ENCODE measurements at places on chromosomes 2 and 18. TPM values are rescaled to one million over a fixed set of nuclear protein-coding genes. Genes with fewer than 3 reads are reported as not detected.
A peak's percentile ranks its signal among the peaks of the same experiment; 100 is the strongest.

DNA sequence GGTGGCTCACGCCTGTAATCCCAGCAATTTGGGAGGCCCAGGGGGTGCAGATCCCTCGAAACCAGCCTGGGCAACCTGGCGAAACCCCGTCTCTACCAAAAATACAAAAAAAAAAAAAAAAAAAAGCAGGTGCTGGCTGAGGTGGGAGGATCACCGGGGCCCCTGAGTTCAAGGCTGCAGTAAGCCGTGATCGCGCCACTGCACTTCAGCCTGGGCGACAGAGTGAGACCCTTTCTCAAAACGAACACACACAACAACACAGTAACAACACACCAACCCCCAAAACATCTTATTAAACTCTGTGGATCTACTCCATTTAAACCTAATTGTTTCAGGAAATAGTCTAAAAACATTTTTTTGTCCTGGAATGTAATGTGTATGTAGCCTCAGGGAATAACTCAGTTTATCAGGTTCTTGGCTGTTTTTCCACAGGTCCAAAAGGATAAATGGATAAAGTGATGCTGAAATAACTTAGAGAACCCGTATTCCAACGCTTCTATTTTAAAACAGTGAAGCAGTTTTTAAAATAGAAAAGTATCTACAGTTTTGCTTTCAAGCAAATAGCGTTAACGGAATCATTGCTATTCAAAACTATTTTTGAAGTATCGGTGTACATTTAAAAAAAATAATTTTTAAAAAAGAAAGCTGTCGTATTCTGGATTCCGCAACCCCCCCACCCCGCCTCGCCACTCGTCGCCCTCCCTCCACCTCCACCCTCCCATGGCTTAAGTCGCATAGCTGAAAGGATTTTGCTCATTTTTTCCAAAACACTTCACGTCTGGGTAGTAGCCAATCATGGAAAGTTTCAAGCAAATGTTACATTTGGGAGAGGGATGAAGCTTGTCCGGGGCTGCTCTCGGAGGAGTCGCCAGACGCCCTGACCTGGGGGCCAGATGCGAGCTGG is 895 bp upstream of the GLS start:
- peak; percentile 32 for DNase-seq

GRCh38 chr18:78697446-78697845 is 282.2 kb upstream of the SALL3 start:
- no peak for DNase-seq

DNA sequence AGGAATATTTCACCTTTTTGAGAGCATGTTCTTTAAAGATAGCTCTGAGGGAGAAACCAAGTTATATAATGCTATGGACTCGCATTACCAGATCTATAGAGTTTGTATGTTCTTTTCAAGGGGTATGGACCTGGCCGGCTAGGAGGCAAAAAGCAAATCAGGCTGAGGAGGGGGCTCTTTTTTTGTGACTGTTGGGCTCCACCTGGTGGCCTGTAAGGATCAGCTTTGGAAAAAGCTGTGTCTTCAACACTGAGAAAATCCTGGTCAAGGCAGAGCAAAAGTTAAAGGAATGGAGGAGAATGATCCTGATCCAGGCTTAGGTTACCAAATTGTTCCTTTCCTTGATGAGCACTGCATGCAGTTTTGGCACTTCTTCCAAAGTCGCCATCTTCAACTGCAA is 180.5 kb downstream of the DIS3L2 start:
- DNase-seq, result peak; percentile 51

DNA sequence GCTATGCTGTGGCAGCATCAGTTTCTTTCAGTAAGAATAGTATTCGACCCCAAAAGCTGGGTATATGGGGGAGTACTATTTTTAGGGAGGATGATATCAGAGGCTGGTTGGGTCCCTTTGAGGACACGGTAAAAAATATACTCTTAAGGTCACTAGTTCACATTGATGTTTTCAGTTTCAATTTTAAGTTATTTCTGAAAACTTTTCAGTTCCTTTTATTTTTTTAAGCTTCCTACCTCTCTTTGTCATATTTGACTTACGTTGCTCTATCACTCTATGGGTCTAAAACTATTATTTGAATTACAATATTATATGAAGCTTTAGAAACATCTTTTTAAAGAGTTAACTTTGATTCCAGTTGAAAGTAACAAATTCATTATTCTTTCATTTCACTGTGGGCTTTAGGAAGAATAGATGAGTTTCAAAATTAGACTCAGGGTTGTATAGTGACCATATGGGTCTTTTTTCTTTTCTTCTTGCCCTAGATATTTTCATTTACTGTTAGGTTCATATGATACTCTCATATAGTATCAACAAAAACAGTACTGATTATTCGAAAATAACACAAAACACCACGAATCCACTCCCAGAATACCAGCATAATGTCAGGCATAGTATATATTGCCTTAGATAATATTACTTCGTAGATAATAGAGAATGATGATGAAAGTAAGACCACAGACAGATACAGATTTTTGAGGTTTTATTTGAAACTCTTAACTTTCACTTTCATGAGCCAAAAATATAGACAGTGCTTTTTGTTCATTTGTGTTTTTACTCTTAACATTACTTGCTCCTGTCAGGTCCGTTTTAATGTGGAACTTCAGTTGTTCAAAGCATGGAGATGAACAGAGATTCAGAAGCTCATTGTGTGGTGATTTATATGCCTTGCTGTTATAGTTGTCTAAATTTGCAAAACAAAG is 9.8 kb downstream of the RMDN2 start:
- DNase-seq, result no peak

- DNase-seq, result peak; percentile 34
Observed at GRCh38 chr2:175621821-175622220, 380.2 kb downstream of the LNPK start.

DNA sequence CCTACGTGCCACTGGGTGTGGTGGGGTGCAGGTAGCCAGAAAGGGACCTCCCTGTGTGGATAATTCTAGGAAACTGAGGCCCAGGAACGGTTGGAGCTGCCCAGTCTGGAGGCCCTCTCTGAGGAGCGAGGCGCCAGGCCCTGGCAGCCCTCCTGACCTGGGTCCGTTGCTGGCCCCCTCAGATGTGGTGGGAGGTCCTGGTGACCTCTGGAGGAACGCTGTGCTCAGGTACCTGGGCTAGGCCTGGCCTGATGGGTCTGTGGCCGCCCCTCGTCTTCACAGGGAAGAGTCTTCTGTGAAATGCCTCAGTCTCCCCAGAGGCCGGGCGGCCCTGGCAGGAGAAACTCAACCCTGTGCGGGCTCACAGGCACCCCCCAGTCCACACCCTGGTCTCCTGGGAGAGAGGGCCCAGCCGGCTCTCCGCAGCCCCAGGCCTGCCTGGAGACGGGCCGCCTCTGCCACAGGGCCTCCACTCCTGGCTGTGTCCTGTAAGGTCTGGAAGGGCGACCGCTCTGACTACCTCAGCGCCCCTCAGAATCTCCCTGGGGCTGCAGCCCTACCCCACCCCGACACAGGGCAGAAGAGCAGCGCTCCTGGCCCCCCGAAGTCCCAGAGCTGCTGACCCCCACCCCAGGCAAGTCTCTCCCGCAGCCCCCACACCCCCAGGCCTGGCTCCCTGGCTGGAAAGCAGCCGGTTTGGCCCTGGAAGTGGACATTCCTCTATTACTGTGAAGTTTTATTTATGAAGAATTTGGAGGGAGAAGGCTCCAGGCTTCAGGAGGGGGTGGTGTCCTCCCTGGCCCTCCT is 3.7 kb downstream of the B3GNT7 start:
- no peak for DNase-seq

Gene RTP5
- total RNA-seq, result not detected

- DNase-seq, result no peak
Observed at GRCh38 chr2:180664507-180664906, 315.9 kb upstream of the UBE2E3 start.

DNA sequence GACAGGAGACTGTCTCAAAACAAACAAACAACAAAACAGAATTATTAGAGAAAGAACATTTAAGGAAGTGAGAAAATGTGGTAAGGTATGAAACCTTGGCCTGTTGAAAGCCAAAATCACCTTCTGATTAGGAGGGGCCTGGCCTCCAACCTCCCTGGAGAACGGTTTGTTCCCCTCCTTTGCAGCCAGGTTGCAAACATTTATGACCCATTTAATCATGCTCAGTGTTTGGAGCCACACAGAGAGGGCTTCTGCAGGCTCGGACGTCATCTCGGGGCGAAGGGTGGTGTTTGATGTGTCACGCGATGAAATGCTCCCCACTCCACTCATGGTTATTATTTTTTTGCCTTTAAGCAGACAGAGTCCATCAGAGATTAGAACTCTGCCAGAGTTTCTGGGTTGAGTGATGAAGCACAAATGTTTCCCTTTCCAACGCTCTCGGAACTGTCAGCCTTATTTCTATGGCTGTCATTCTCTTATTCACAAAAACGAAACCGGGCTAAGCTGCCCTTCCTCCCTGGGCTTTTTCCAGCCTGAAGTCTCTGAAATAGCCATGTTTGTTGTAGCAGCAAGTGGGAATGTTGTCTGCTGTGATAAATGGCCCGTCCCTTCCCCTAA is 33.6 kb upstream of the ROCK2 start:
- no peak for DNase-seq

Gene LCLAT1
- 35.3 TPM for total RNA-seq

- no peak for DNase-seq
Observed at GRCh38 chr2:88396209-88396608, 56.3 kb downstream of the FOXI3 start.

DNA sequence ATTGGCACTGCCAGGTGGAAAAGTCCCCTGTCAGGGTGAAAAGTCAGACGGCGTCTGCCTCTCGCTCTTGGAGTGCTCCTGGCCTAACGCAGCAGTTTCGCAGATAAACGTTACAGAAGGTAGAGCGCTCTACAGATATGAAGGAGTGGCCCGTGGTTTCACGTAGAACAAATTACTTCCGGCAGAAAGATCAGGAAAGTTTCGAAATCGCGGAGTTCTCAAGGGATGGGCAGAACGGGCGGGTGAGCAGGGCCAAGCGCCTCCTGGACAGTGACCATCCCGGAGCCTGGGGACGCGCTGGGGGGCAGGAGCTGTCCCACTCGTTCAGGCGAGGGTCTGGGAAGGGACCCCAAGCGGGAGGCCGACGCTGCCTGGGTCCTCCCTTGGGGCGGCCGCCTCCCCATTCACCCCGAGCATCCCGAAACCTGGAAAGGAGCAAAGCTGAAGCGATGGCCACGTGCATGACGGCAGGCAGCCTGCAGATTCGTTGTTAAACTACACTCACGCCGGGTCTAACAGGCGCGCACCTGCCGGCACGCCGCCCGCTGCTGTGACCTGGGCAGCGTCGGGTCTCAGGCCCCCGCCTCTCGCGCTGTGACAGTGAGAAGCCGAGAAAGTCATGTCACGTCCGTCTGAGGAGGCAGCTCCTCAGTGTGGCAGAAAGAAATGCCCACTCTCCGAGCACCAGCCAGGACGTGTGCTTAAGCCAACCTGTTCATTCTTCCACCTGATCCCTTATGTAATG is 122.9 kb upstream of the SALL3 start:
- DNase-seq, result no peak

GRCh38 chr18:25704494-25704893 is 352.5 kb upstream of the ZNF521 start:
- DNase-seq, result no peak

GRCh38 chr18:60053747-60054304 is 154.0 kb downstream of the PMAIP1 start:
- peak; percentile 46 for DNase-seq

Gene TSHZ1
- 1.8 TPM for total RNA-seq

- no peak for DNase-seq
Observed at GRCh38 chr18:48027401-48027963, 97.0 kb upstream of the SMAD2 start.

DNA sequence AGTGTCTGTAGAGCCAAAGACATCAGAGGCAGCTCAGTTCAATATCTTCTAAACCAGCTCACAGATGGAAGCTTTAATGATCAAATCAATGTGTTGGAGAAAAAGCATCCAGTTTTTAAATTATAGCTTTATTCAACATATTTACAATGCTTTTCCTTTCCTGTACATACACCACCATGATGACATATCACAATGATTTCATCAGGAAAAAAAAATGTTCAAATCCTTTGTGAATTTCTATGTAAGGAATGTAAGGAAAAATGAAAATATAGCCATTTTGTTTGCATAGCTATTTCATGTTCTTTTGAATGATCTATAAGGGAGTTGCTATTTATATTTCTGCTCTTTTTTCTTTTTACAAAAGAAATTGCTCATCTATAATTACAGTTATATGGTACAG is 134.7 kb upstream of the CDH20 start:
- no peak for DNase-seq

GRCh38 chr2:73386894-73387636 is 1.4 kb downstream of the ALMS1 start:
- DNase-seq, result peak; percentile 4

- no peak for DNase-seq
Observed at GRCh38 chr2:12587729-12588522, 128.8 kb upstream of the TRIB2 start.

GRCh38 chr18:475202-476031 is 25.1 kb downstream of the COLEC12 start:
- DNase-seq, result no peak

DNA sequence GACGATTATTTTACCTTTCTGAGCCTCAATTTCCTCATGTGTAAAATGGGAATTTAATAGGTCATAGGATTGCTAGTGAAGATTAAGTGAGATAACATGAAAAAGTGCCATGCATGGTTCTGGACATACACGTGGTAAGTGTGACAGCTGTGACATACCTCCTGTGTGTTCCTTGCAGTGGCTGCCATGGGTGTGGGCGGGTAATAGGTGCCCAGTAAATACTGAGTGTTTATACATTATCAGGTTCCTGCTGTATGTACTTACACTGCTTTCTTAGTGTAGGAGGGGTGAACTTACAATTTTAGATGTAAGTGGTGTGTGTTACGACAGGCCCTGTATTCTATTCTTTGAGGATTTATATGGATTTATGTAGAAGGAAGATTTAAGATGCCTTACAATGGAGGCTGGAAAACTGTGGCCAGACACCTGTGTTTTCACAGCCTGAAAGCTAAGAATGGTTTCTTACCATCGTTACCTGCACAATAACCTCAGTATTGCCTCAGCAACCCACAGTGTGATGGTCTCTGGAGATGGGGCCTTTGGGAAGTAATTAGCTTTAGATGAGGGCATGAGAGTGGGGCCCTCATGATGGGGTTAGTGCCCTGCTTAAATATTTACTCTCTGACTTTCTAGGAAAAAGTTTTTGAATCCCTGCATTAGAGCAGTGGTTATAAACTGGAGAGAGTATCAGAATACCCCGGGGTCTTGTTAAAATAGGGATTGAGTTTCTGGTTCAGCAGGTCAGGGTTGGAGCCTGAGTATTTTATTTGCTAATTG is 78.1 kb downstream of the ASAP2 start:
- no peak for DNase-seq

GRCh38 chr2:132978840-132979239 is 308.8 kb upstream of the LYPD1 start:
- DNase-seq, result no peak

DNA sequence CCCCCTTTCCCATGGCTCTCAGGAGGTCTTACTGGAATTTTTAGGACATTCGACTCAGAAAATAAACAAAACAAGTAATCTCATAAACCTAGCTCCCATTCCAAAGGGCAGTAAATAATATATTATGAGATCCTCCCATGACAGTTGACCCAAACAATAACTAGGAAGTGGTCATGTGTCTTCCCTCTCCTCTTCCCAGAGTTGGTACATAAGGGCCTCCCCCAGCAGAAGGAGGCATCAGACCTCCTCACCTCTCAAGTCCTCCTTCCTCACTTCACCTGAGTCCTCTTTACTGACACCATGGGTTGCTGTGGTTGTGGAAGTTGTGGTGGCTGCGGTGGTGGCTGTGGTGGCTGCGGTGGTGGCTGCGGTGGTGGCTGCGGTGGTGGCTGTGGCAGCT is at the start of gene SCYGR7:
SCYGR7 (plus strand) TSS at position 301 of the 400 bp plus-strand sequence; CDS start at position 301, 0 bp downstream.
- DNase-seq, result no peak

- DNase-seq, result no peak
Observed at GRCh38 chr18:57249179-57249578, 102.3 kb downstream of the BOD1L2 start.

- no peak for DNase-seq
Observed at GRCh38 chr2:138356178-138356577, 145.4 kb upstream of the SPOPL start.

GRCh38 chr18:26771524-26771923 is 94.0 kb downstream of the AQP4 start:
- no peak for DNase-seq
